ENCODE measurements at places on chromosomes 2 and 18.

GRCh38 chr18:44411976-44412375 lies 268.7 kb upstream of the SETBP1 start:
- DNase-seq, result no peak

DNA sequence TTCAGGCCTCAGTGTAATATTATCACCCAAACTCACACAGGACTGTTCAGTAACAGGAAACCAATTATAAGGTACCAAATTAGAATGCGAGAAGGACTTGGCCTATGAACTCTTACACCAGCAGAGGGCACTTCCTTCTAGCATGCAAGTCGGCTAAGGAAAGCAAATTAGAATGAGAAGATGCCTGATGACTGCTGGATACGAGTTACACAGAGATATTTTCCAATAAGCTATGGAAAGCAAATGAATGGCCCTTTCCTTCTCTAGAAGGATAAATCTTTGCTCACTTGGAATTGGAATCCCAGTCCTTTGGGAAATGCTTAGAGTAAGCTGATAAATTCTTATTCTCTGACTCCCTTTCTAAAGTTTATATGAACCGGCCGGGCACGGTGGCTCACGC lies 109.8 kb downstream of the AP1S3 start:
- DNase-seq, result no peak

DNA sequence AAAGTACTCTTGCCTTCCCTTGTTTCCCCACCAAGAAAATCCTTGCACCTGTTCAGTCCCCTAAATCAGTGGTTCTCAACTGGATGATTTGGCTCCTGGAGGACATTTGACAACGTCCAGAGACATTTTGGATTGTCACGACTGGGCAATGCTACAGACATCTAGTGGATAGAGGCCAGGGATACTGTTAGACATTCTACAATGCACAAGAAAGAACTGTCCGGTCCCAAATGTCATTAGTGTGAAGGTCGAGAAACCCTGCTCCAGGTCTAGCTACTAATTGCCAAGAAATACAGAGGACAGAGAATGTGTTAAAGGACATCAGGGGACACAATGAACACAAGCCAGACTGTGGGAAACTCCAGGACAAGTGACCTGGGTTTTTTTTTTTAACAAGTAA lies 60.0 kb downstream of the LRP2 start:
- no peak for DNase-seq

DNA sequence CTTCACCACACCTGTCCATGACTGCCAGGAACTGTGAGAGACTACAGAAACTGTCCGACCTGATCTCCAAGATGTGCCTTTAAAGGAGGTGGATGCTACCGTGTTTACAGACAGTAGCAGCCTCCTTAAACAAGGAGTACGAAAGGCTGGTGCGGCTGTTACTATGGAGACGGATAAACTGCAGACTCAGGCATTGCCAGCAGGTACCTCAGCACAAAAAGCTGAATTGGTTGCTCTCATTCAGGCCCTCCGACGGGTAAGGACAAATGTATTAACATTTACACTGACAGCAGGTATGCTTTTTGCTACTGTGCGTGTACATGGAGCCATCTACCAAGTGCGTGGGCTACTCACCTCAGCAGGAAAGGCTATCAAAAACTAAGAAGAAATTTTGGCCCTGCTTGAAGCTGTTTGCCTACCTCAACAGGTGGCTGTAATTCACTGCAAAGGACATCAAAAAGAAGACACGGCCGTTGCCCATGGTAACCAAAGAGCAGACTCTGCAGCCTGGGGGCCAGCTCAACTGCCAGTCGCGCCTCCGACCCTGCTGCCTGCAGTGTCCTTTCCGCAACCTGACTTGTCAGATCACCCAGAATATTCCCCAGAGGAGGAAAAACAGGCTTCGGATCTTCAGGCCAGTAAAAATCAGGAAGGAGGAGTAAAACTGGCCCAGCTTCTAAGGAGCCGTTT lies 30.9 kb downstream of the SKA1 start:
- no peak for DNase-seq

- DNase-seq, result no peak
These were observed 125.9 kb downstream of the LTBP1 start for GRCh38 chr2:33072614-33073013.

DNA sequence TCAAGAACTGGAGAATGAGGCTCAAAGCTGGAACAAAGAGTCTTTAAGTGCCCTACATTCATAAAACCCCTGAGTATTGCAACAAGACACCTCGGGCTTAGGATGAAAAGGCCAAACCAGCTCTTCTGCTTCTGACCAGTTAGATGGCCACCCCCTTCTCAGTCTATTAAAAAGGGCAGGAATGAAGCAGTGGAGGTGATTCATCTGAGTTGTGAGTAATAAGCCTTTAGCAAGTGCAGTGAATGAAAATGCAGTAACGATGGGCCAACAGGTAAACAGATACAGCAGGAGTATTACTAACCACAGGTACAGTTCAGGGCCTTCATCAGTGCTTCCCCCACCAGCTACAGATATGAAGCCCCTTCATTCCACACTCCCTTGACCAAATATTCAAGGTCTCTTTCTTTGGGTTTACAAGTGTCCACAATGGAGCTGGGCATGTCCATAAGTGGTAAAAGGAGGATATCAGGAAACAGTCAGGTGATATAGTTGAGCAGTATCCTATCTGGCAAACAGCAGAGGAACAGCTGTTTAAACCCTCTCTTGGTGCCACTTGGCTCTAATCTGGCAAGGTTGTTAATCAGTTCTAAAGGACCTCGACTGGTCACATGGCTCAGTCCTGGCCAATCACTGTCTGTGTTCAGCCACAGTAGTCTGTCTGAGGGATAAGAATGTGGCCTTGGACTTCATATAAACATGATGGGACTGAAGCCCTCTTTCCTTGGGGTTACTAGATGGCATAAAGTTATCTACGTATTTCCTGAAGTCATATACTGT lies 17.8 kb downstream of the SERPINB13 start:
- no peak for DNase-seq

- DNase-seq, result no peak
These were observed 56.3 kb downstream of the SH3RF3 start for GRCh38 chr2:109185338-109185737.

DNA sequence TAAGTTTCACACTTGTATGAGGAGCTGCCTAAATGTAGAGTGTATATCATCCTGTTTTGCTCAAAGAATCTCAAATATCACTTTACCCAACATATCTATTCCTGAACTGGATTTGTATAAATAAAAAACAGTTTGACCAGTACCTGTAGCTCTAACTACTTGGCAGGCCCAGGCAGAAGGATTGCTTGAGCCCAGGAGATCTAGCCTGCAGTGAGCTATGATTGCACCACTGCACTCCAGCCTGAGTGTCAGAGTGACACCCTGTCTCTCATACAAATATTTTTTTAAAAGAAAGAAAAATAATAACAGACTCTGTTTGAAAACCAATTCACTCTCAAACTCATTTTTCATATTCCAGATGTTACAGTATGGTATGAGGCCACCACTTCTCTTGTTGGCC lies 7.7 kb upstream of the LIMS2 start:
- no peak for DNase-seq

GRCh38 chr18:53148123-53148522 lies 808.1 kb downstream of the DCC start:
- DNase-seq, result no peak

DNA sequence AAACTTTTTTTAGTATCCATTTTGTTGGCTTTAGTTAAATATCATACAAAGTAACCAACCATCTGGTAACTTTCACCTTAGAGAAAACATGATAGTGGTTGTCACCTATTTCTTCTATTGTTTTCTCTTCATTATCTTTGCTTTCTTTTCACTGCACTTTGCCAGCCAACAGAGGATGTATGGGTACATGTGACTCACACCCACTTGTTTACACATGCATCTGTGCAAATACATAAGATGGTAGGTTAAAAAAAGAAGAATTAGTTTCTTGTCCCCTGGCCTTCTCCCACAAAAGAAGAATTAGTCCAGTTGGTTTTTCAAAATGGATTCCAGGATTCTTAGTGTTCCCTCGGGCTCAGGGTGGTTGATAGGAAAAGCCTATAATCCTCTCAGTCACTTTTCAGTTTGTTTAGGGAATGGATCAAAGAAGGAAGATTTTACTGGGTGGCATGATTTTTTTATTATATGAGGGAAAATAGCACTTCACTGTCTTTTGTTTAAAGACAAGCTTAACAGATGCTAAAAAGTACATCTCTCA lies 46.6 kb downstream of the CDK15 start:
- no peak for DNase-seq

DNA sequence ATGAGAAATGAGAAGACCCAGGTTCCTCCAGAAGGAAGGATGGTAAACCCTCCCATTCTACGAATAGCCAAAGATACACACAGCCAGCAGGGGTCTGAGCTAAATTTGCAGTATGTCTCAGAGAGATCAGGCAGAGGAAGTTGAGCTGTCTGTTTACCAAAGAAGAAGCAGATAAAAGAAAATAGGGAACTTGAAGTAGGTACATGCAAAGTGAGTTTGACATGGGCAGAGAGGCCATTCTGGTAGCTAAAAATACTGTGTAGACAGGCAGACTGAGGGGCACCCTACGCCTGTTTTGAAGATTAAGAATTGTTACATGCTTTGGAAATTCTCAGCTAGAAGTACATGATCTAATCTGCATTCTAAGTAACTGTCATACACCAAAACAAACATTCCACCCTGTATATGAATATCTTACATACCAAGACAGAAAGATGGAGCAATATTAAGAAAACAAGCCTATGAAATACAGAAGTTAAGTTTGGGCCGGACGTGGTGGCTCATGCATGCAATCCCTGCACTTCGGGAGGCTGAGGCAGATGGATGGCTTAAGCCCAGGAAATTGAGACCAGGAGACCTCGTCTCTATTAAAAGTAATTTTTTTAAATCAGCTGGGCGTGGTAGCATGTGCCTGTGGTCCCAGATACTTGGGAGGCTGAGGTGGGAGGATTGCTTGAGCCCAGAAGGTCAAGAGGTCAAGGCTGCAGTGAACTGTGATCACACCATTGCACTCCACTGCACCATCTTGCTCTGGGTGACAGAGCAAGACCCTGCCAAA lies 157.9 kb downstream of the ANKRD44 start:
- no peak for DNase-seq

GRCh38 chr2:88016960-88017779 lies 823 bp upstream of the RNU2-63P start:
- no peak for DNase-seq

DNA sequence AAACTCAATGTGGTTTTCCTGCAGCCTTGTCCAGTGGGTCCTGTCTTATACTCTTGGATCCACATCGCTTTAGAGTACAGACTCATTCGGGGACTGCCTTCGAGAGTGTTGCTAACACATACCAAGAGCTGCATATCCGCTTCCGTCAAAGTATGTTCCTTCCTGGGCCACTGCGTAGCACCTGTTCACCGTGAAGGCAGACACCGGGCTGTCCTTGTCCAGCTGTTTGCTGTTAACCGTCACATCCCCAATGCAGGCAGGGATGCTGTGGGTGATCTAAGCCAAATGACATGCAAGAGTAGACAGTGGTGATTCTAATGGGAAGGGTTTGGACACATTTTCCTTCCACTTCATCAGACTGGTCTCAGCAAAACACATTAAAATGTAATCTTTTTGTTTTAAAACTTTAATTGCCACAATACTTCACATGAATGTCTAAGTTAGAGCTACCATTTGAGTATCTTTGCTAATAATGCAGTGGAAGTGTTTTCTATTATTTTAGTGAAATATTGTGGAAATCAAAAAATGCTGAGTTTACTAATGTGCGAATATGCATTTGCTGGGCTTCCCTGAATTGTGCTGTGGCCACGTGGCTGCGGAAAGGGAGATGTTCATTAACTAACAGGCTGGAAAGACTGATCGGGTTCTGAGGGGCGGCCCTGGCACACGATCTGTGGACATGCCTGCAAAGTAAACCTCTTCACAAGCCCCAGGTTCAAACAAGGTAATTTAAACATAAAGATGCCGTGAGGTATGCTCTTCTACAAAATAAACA lies 169.1 kb downstream of the LAMA1 start:
- no peak for DNase-seq

DNA sequence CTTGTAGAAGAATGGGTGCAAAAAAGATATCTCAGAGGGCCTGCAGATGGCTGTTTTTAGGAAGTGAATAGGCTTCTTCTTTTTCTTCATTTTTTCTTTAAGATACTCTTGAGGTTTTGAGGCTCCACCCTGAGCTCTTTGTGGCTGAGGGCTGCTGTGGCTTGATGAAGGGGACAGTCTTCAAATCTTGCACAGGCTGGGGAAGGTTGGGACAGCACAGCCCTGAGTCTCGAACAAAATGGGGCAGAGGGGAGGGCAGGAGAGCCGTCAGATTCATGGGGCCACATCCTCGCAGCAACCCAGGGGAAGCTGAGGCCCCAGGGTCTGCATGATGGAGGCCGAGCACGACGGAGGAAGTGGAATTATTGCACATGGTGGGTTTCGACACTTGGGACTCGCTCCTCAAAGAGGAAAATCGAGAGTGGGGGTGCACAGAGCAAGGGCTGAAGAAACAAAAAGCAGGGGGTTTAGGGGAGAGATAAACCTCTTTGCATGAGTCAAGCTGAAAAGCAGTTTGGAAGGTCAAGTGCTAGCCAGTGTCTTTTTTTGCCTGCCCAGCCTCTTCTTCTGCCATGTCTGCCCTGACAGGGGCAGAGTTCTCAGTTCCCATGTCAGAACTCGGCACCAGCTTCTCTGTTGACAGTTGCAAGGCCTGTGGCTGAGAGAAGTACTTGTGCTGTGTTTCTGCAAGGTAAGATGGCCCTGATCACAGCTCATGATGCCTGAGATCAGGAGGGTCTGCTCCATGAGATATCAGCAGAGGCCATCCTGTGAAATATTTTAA lies 19.5 kb downstream of the INPP4A start:
- peak; percentile 24 for DNase-seq

DNA sequence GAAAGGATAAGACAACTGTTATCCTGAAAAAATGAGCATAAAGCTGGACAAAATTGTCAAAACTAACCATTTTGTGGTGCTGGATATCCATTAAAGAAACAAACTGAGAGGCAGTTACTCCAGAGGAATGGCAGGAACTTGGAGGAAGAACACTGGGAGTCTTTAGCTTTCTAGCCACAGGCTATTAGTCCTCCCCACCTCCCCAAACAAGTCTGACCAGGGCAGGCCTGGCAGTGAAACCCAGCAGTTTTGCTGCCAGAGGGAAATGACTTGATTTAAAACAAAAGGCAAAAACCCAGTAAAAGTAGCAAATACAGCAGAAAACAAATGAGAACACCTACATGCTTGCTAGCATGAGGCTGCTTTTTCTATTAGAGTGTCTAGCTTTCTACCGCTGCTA lies 34.9 kb downstream of the OSBPL1A start:
- no peak for DNase-seq
